Gastrocnemius medialis (tissue), 4 donors: ENCODE measurements at places on chromosomes 7 and 10.

GRCh38 chr10:43981232-43981631 is 332.6 kb upstream of the ZNF32 start:
- DNase-seq, result no peak

DNA sequence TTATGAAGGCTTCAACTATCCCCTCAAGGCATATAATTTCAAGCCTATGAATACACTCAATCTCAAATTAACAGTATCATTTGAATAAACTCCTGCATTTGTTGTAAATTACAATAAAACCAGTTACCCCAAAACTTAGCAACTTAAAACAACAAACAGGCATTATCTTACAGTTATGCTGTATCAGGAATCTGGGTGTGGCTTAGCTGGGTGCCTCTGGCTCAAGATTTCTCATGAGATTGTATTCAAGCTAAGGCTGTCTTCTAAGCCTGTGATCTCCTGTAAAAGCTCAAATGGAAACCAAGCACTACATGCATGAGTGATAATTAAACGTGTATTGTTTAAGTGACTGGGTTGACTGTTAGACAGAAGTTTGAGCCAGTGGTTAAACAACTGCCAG is 341.0 kb upstream of the PHF14 start:
- DNase-seq, result no peak

DNA sequence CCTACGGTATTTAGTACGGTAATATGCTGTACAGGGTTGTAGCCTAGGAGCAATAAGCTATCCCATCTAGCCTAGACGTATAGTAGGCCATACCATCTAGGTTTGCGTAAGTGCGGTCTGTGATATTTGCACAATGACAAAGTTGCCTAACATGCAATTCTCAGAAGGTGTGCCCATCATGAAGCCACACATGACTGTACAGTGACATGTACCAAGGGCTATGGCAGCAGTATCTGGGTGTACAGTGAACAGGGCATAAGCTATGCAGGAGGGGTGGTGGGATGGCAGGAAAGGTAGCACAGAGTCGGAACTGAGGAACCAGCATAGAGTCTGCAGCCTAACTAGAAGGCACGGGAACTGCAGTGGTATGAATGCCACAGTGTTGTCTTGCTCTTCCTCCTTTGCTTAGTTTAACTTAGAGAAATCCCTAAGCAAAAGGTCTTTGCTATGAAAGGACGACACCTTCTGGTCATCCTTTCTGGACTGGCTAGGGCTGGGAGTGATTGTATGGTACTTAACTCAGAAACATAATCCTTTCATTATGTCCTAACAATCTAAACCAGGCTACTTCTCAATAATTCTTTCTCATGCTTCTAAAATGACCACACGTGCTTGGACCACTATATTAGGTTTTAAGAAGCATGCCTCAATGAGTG is 93.5 kb downstream of the DYNC1I1 start:
- DNase-seq, result no peak

- DNase-seq, result no peak
Observed at GRCh38 chr7:82567356-82567755, 123.8 kb upstream of the CACNA2D1 start.

- DNase-seq, result no peak
Observed at GRCh38 chr7:158252081-158252836, 335.4 kb downstream of the PTPRN2 start.

GRCh38 chr10:78462726-78463228 is 429.1 kb downstream of the RPS24 start:
- no peak for DNase-seq
